ENCODE measurements at places on chromosomes 5 and 9. TPM values are rescaled to one million over a fixed set of nuclear protein-coding genes. Genes with fewer than 3 reads are reported as not detected.

- no peak for DNase-seq
These were observed 324.1 kb downstream of the PLK2 start for GRCh38 chr5:58135571-58136335.

DNA sequence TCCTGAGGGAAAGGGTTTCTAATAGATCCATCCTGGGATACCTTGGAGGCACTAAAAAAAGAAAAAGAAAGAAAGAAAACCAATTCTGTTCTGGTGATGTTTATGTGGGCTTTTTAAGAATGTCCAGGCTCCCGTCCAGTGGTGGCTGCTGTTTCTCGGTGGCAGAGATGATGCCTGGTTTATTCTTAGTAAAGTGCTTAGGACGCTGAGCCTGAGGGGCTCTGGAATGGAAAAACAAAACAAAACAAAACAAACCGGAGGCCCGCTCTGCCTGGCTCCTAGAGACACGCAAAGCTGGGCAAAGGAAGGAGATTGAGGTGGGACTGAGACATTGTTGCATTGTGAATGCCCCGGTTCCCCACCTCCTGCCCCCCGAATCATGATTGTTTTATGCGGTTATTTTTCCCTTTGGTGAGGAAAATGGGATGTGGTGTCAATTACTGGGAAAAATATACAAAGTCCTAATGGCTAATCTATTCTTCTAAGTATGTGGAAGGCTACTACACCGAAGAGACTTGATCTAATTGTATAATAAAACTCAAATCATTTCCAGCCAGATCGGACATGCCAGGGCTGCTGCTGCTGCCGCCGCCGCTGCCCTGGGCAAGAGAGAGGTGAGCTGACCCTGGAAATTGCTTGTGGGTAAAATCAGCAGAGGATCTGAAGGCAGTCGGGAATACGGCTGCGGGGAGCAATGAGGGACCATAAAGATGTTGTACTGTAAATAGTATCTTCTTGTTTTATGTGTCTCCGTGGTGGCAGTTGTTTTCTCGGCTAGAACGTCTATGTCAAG, 644.9 kb downstream of the CCDC171 start:
- DNase-seq, result no peak

The MSMP gene
- total RNA-seq, result not detected

The CYLC2 gene
- not detected for total RNA-seq

The CAVIN4 gene
- total RNA-seq, result 0.85 TPM

GRCh38 chr5:115496936-115497576, 47.5 kb downstream of the FEM1C start:
- peak; percentile 14 for DNase-seq

DNA sequence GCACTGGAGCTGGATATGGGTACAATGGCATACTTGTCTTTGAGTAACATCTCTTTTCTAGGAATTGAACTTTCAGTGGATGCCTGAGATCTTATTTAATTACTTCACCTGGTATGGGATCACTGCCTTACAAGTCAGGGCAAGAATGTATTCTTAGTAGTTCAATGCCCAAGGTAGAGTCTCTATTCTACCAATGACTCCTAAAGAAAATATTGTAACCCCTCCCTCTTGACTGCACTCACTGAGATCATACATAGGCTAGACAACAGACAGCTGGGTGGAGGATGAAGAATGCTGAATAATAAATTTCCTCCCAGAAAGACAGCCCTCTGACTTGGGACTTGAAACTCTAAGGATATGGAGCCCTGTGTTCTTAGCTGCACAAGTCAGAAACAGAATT, 1216.3 kb upstream of the ACO1 start:
- DNase-seq, result no peak

The PCDHA11 gene
- total RNA-seq, result 1.4 TPM

The HDHD3 gene
- 16.6 TPM for total RNA-seq

DNA sequence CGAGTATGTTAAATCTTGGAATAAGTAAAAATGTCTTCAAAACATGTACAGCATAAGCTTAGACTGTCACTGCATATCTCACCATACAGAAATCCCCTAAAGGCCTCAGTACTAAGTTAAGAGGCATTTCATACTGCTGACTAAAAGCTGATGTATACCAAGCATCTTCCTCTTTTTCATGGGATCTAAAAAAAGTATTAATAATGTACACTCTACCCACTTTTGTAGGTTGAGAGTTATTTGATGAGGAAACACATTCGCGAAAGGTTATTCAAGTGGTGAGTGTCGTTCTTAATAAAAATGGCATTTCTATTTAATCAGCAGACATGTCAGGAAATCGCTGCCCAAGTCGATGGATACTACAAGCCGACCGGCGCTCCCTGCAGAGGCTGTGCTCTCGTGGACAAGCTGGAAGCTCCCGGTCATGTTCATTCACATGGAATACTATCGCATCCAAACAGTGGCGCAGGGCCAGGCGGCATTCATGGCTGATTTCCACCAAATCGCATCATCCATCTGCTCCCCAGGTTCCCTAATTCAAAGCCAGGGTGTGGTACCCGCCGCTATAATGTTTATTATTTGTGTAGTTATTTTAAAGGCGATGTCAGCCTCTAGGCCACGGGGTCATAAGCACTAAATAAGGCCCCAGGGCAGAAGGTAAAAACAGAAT, 724 bp downstream of the SGTB start:
- peak; percentile 63 for DNase-seq

The PCDHA8 gene
- total RNA-seq, result not detected

All from left lung (tissue), 14 donors.